ENCODE measurements at places on chromosomes 2 and 18.
A peak's percentile ranks its signal among the peaks of the same experiment; 100 is the strongest.

- DNase-seq: no peak
These were observed 236.1 kb downstream of the CDH20 start for GRCh38 chr18:61569176-61569892.

DNA sequence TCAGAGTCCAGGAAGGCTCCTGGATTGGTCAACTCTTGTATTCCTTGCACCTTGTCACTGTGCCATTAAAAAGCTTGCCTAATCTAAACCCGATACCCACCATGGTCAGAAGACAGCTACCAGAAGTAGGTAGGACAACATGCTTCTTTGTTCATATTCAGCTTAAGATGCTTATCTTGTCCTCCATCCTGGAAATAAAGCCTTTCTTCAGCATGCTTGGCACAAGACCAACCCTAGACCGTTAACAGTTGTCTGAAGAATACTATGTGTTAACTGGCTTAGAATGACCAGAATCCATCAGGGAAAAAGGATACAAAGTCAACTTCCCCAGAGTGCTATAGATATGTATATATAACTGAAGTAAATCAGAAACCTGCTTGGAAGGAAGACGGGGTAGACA is 193.9 kb downstream of the ZRANB3 start:
- no peak for DNase-seq

- no peak for DNase-seq
These were observed 20.8 kb upstream of the TMEM17 start for GRCh38 chr2:62526531-62527381.

- DNase-seq: no peak
These were observed 74.9 kb downstream of the ANKRD44 start for GRCh38 chr2:197235711-197236110.

DNA sequence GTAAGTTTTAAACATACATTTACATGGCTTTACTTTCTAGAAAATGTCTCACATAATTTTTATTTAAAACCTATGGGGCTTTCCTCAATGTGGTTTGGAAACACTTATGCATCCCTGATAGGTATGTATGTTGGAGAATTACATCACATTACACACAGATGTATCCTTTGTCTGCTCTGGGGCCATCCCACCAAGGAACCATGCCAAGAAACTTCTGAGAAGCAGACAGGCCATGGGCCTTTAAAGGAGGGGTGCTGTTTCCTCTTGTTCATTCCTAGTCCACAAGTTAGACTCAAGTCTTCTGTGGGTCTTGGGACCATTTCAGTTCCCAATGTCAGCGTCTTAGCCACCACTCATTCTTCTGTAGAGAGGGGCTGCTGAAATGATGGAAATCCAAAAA is 162.0 kb upstream of the SETBP1 start:
- no peak for DNase-seq

DNA sequence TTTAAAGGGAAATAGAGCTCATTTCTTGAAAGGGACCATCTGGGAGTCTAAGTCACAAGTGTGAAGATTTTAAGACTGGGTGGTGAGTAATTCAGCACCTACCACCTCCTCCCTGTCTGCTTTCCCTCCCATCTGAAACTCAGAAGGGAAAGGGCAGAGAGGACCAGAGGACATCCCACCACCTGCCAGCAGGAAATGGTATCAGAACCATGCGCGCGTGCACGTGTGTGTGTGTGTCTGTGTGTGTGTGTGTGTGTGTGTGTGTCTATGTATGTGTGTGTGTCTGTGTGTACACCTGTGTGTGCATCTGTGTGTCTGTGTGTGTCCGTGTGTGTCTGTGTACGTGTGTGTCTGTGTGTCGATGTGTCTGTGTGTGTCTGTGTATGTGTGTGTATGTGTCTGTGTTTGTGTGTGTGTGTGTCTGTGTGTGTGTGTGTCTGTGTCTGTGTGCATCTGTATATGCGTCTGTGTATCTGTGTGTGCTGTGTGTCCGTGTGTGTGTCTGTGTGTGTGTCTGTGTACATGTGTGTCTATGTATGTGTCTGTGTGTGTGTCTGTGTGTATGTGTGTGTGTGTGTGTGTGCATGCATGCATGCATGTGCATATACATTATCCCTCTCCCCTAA is 76.8 kb downstream of the ZFP36L2 start:
- DNase-seq: no peak

- DNase-seq: no peak
These were observed 858.1 kb downstream of the TRIB2 start for GRCh38 chr2:13574831-13575230.

- no peak for DNase-seq
These were observed 27.8 kb upstream of the COPS8 start for GRCh38 chr2:237057893-237058300.

DNA sequence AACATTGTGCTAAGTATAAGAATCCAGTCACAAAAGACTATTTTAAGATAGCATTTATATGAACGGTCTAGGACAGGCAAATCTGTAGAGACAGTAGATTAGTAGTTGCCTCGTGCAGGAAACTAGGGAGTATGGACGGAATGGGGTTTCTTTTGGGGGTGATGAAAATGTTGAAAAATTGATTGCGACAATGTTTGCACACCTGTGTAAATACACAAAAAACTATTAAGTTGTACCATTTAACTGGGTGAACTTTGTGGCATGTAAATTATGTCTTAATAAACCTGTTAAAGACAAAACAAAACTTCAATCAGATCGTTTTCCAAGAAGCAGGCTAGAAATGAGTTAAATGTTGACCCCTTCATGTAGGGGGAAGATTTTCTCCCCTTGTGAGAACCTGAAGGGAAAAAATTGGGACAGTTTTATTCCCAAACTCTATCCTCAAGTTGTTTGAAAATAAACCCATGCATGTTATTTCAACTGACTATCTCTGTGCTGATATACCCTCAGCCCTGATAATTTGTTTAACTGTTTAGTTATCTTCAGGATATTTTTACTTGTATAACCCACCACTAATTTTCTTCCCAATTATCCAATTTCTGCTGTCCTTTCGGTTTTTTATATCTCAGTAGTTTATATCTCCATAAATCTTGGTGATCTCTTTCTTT is 87.2 kb downstream of the CAMKMT start:
- DNase-seq: no peak

- no peak for DNase-seq
These were observed 257.9 kb downstream of the SUCLG1 start for GRCh38 chr2:84201158-84201557.

DNA sequence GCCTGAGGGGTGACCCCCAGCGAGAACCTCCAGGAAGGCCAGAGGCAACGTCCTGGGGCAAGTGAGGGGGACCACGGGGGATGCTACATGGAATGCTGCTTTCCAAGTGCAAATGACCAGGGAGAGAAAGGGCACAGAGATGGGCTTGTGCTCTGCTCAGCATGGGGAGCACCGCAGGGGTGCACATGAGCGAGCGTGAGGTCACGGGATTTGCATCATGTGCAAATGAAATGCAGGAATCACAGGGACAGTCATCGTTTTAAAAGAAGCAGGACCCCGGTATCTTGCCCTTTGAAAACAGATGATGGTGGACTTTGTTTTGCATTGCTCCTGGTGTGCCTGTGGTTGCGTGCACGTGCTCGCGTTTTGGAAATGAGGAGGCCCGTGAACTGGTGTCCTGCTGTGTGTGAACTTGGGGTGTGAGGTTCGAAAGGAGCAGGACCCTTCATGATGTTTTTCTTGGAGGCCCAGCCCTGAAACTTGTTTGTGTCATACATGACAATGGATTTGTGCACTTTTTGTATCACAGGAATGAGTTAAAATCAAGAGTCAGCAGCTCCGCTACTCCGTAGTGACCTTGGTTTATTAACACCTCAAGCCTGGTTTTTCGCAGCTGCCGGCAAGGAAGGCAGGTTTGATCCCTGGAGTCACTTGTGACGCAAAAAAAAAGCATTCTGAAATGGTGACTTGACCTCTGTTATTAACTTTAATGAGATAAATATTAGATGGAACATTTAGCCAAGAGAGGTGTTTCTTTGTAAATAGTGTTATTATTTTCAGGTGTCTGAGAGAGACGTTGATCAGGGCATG is 234.5 kb downstream of the LDLRAD4 start:
- DNase-seq: no peak

- no peak for DNase-seq
These were observed 183.8 kb upstream of the CTAGE1 start for GRCh38 chr18:22601481-22601880.

GRCh38 chr2:23586741-23587306 is 201.8 kb downstream of the KLHL29 start:
- no peak for DNase-seq

- no peak for DNase-seq
These were observed 21.0 kb upstream of the CTLA4 start for GRCh38 chr2:203846490-203847105.

DNA sequence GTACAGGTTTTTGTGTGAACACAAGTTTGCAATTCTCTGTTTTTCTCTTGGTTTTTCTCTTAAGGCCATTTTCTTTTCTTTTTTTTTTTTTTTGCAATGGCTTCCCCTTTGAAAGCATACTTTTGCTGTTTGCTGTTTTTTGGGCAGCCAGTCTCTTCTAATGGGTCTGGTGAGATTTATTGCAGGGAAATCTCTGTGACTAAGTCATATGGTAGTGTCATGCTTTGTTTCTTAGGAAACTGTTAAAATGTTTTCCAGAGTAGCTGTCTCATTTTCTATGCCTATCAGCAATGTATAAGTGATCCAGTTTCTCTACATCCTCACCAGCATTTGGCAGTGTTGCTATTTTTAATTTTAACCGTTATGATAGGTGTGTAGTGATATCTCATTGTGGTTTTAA is 27.9 kb upstream of the CDCA7 start:
- no peak for DNase-seq

GRCh38 chr18:13500869-13501542 is 225.4 kb downstream of the FAM210A start:
- peak; percentile 72 for DNase-seq

DNA sequence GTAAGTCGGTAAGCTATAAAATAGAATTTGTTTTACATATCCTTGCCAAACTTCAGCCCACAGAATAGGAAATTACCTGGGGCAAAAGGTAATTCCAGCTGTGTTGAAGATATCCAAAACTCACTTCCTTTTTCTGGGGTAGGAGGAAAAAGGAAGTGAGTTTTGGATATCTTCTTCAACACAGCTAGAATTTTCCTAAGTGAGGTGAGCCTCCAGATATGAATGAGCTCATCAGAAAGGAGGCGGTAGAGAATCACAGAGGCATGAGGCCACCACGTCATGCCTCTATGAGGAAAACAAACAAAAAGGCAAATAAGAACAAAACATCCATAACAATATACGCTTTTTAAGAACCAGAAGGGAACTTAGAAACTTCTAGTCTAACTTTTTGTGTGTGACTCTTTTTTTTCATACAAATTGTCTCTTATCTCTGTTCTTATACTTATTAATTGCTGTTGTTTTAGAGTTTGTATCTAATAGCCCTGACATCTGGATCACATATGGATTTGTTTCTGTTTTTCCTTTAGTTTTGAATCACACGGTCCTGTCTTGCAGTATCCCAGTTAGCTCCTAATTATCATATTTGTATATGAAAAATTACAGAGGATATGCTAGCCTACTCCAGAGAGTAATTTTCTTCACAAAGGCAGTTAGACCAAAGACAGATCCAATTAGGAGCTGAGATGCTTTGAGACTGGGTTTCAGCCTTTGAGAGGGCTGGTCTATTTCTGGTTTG is 104.5 kb downstream of the RBM43 start:
- DNase-seq: no peak

- no peak for DNase-seq
These were observed 1.3 kb upstream of the CLIP4 start for GRCh38 chr2:29113891-29114321.

DNA sequence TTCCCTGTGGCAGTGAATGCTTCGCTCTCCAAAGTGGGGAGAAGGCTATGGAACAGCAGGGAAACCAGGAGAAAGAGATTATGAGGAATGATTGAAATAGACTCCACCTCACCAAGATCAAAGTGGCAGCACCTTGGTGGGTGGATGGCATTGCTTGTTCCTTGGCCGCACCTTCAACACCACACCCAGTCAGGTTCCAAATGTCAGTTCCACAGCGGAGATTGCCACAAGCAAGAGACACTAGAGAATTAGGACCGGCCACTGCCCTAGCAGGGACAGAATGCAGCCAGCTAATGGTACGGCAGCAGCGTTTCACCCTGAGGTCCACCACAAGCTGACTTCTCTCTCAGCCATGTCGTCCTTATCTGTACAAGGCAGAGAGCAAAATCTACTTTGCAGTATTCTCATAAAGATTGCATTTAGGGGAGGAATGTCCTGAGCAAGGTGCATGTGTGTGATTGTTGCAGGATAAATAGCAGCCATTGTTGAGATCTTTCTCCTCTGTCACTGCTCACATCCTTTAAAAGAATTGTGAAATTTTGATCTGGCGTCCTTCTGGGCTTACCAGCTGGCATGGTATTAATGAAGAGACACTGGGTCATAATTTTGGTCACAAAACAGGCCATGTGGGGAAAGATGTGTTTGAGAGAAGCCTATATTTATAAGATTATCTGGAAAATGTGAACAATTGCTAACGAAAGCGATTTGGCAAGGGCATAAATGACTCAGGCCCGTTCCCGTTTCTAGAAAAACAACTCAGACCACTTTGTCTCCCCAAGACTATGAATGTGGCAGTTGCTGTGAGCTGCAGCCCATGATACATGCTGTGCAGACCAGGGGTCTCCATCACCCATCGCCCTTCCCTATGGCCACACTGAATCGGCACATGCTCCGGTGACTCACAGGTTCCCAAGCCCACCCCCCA is 228.6 kb upstream of the ID2 start:
- DNase-seq: no peak

DNA sequence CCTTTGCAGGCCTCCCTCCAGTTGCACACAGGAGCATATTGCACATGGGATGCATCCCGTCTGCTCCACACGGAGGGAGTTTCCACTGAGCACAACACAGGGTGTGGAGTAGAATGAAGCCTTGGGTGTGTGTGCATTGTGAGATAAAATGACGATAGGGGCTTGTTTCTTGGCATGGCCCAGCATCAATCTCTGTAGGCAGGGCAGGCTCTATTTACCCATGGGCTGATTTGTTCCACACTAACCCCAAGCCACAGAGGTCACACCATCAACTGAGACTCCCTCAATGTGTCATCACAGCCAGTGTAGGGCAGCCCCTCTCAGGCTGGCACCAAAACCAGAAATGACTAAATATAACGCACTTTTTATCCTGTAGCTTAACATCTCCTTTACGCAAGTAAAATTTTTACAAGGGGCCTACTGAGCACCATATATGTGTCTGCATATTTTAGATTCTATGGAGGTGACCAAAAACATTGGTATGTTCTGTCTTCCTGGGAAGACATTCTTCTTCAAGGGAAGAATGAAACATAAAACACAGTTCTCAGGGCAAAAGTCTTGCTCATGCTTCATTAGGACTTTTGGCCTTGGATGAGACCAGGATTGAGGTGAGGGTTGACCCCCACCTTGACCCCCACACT is 2.7 kb upstream of the GKN1 start:
- no peak for DNase-seq

DNA sequence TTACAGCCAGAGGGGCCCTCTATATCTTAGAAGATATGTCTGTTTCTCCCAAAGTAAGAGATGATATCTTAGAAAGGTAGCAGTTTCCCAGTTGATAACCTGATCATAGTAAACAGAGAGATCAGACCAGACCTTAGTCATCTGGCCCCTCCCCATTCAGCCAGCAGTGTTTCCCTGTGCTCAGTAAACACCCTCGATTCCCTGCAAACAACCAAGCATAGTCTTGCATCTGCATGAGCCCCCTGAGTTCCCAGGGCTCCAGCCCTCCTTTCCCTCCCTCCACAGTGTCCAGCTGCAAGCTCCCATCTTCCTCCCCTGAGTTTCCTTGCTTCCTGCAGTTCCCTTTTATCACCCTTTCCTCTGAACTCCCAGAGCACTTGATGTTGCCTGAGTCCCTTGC is 20.3 kb downstream of the NRP2 start:
- DNase-seq: no peak

- no peak for DNase-seq
These were observed 20.1 kb downstream of the WDR33 start for GRCh38 chr2:127790694-127791529.

GRCh38 chr2:223365158-223365679 is 236.9 kb downstream of the SCG2 start:
- peak; percentile 8 for DNase-seq

All from globus pallidus (tissue), 1 donor.